ENCODE measurements at places on chromosomes 7 and 10. TPM values are rescaled to one million over a fixed set of nuclear protein-coding genes. Genes with fewer than 3 reads are reported as not detected.

Gene WNT8B
- total RNA-seq, result 0.10 TPM

Gene MAGI2
- 6.2 TPM for total RNA-seq

Gene AKR1C1
- total RNA-seq, result 1.7 TPM

Gene PPP1R3A
- not detected for total RNA-seq

Gene KNDC1
- 16.7 TPM for total RNA-seq

GRCh38 chr7:116953906-116954838 lies 871 bp downstream of the ST7 start:
- peak; percentile 72 for DNase-seq

- no peak for DNase-seq
Observed at GRCh38 chr7:106795877-106796231, 69.2 kb upstream of the PIK3CG start.

GRCh38 chr7:64515781-64516180 lies 47.1 kb downstream of the ZNF680 start:
- DNase-seq, result no peak

DNA sequence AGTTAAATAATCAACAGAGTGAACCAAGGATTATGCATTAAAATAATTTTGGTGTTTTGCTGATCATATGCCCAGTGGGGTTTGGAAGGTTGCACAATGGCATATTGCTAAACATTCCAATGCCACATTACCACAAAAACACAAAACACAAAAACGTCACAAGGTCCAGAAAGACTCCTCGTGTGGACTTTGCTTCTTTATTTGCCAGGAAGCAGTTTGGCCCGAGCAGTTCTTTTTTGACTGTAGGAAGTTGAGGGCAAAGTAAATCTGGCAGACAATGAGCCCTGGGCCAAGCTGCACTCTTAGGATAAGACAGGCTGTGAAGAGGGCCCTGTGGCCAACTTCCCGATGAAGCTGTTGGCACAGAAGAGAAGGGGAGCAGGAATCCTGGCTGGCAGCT lies 39.2 kb upstream of the SLC35B4 start:
- DNase-seq, result no peak

GRCh38 chr7:79909176-79909575 lies 225.5 kb upstream of the GNAI1 start:
- DNase-seq, result no peak
